Upper lobe of left lung (tissue), 6 donors: ENCODE measurements at places on chromosomes 3 and 15. TPM values are rescaled to one million over a fixed set of nuclear protein-coding genes. Genes with fewer than 3 reads are reported as not detected.

DNA sequence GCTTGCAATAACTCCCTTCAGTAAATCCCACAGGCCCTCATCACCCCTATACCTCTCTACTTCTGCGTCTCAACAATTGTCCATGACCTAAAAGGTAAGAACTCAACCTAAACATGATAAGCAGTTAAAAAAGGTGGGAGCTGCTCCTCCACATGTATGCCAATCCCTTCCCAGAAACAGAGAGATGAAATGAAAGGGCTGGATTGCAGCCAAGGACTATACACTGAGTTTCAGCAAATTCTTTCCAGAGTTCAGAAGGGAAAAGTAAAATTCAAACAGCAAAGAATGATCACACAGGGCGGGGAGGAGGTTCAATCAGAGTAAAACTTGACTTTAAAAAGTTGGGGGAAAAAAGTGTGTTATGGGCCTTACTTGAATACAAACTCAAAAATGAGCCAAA is 27.5 kb downstream of the PLOD2 start:
- no peaks in the 10 kb centered on the region for H3K27me3 ChIP-seq
- no peak overlapping the region for H3K27ac ChIP-seq
- H3K4me1 ChIP-seq: no peaks in the 10 kb centered on the region
- DNase-seq: no peak

GRCh38 chr15:73424506-73424905 is 18.5 kb upstream of the REC114 start:
- no peak overlapping the region for H3K27ac ChIP-seq
- H3K27me3 ChIP-seq: no peaks in the 10 kb centered on the region
- H3K4me3 ChIP-seq: no peak overlapping the region
- DNase-seq: no peak
- H3K36me3 ChIP-seq: no peaks in the 10 kb centered on the region
- no peaks in the 10 kb centered on the region for H3K4me1 ChIP-seq

Gene GOLGA6L7
- not detected for total RNA-seq

Gene SLC24A1
- total RNA-seq: 8.9 TPM

Gene FGD5
- total RNA-seq: 26.8 TPM

DNA sequence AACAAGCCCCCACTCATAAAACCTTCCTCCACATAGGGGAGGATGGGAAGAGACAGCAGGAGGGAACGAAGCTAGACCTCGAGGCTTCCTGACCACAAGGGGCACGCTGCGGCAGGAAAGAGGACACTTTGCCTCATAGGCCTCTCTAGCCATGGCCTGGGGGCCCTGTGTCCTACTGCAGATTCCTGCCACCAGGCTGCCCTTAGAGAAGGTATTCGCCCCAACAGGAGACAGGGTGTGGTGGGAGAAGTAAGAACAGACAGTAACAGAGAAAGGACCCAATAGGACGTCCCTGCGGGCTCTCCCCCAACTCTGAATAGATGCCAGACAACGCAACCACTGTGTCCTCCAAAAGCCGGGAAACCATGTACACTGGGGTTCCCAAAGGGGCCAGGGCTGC is 36.8 kb downstream of the ADCY5 start:
- no peaks in the 10 kb centered on the region for H3K27me3 ChIP-seq
- H3K4me1 ChIP-seq: no peaks in the 10 kb centered on the region
- no peaks in the 10 kb centered on the region for H3K36me3 ChIP-seq

- DNase-seq: no peak
- H3K4me3 ChIP-seq: no peak overlapping the region
- no peaks in the 10 kb centered on the region for H3K27me3 ChIP-seq
- no peak overlapping the region for H3K27ac ChIP-seq
Observed at GRCh38 chr15:78715930-78716329, 74.9 kb upstream of the CHRNB4 start.

Gene EPHA3
- total RNA-seq: 3.9 TPM

Gene SPINK8
- not detected for total RNA-seq

- H3K4me3 ChIP-seq: no peak overlapping the region
- H3K27ac ChIP-seq: peak overlapping the region; percentile 93
- no peaks in the 10 kb centered on the region for H3K36me3 ChIP-seq
Observed at GRCh38 chr15:75042730-75043508, 19.5 kb downstream of the PPCDC start.

GRCh38 chr3:17111586-17111985 is 226.8 kb downstream of the PLCL2 start:
- DNase-seq: no peak
- no peaks in the 10 kb centered on the region for H3K27me3 ChIP-seq
- H3K4me3 ChIP-seq: no peak overlapping the region
- H3K27ac ChIP-seq: no peak overlapping the region

Gene SOX2
- total RNA-seq: 5.2 TPM

GRCh38 chr3:192958219-192958872 is 40.7 kb upstream of the MB21D2 start:
- peak overlapping the region; percentile 66 for H3K27ac ChIP-seq
- DNase-seq: no peak
- no peak overlapping the region for H3K4me3 ChIP-seq
- no peaks in the 10 kb centered on the region for H3K36me3 ChIP-seq
- H3K27me3 ChIP-seq: no peaks in the 10 kb centered on the region

DNA sequence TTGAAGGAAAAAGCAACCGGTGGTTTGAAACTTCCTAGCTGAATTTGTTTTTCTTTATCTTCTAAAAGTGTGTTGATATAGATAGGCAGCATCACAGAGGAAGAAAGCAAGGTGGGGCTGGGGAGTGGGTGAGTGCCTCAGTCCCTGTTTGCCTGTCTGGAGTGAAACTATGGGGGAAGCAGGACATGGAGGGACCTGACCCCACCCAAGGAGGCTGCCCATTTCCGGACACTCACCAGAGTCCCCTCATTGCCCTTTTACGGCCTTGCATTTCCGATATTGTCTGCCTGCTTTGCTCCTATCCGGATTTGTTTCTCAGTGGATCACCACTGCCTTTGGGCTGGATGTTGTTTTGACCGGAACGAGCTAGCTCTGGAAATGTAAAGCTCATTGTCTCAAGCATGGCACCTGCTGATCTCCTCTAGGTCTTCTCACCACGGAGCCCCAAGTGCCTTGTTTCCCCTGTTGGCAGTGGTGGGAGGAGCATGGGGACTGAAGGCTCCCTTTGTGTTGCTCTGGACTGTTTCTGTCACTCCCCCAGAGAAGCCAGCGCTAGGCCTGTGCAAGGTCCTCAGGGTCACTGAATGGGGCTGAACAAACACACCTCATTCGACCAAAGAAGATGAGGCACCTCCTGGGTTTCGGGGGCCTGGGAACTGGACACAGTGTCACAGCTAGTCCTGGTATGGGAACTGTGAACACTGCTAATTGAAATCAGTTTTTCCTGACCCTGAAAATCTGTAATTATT is 7.0 kb downstream of the CLDN11 start:
- no peaks in the 10 kb centered on the region for H3K27me3 ChIP-seq
- no peak overlapping the region for H3K4me3 ChIP-seq
- peak overlapping the region; percentile 67 for H3K27ac ChIP-seq

- DNase-seq: peak; percentile 88
- no peaks in the 10 kb centered on the region for H3K36me3 ChIP-seq
- peaks cover 45% of the 10 kb centered on the region for H3K4me1 ChIP-seq
- peak overlapping the region; percentile 92 for H3K27ac ChIP-seq
- no peak overlapping the region for H3K4me3 ChIP-seq
Observed at GRCh38 chr3:141366285-141367037, 1.8 kb upstream of the ZBTB38 start.

Gene RTP1
- total RNA-seq: not detected

DNA sequence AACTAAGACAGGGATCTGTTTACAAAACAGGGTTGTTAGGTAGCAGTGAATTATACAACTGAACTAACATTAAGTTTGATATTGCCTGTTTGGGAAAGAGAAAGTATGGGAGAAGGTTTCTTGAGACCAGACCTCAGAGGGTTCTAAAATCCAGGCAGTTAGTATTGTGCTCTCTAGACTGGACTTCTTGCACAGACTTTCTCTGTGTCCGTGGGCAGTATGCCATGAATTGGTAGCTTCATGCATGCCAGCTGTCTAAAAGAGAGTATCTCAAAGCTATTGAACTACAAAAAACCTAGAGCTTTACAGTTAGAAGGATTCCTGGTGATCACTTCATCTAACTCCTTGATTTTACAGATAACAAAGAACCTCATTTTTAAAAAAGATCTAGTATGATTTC is 12.5 kb downstream of the SAMD7 start:
- H3K27me3 ChIP-seq: no peaks in the 10 kb centered on the region
- H3K36me3 ChIP-seq: no peaks in the 10 kb centered on the region
- no peak for DNase-seq
- H3K4me1 ChIP-seq: no peaks in the 10 kb centered on the region
- no peak overlapping the region for H3K4me3 ChIP-seq

DNA sequence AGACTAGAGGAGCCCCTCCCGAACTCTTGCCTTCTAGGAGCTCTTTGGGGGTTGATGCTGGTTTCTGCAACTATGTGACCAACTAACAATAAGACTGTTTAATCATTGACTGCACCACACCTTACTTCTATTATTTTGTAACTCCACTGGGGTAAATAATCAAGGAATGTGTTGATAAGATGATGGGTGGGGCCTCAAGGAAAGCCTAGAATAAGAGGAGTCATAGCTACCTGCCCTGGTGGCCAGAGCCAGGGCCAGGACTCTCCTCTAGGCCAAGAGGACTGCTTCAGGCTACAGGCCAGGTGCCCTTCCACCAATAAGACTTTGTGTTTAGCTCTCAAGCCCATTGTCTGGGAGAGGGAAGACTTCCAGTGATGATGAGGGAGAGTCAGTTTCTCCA is 41.2 kb upstream of the PIAS1 start:
- H3K4me1 ChIP-seq: peaks cover 14% of the 10 kb centered on the region
- no peaks in the 10 kb centered on the region for H3K27me3 ChIP-seq
- DNase-seq: no peak
- H3K27ac ChIP-seq: no peak overlapping the region
- no peak overlapping the region for H3K4me3 ChIP-seq

Gene THBS1
- total RNA-seq: 495 TPM

- H3K4me3 ChIP-seq: no peak overlapping the region
- no peak overlapping the region for H3K27ac ChIP-seq
- no peak for DNase-seq
- H3K36me3 ChIP-seq: peaks cover 5% of the 10 kb centered on the region
- no peaks in the 10 kb centered on the region for H3K27me3 ChIP-seq
Observed at GRCh38 chr3:105700575-105700974, 168.2 kb downstream of the CBLB start.

- no peaks in the 10 kb centered on the region for H3K36me3 ChIP-seq
- no peak overlapping the region for H3K4me3 ChIP-seq
- H3K27me3 ChIP-seq: no peaks in the 10 kb centered on the region
- H3K27ac ChIP-seq: no peak overlapping the region
- H3K4me1 ChIP-seq: no peaks in the 10 kb centered on the region
Observed at GRCh38 chr3:105253225-105253624, 113.5 kb upstream of the ALCAM start.

DNA sequence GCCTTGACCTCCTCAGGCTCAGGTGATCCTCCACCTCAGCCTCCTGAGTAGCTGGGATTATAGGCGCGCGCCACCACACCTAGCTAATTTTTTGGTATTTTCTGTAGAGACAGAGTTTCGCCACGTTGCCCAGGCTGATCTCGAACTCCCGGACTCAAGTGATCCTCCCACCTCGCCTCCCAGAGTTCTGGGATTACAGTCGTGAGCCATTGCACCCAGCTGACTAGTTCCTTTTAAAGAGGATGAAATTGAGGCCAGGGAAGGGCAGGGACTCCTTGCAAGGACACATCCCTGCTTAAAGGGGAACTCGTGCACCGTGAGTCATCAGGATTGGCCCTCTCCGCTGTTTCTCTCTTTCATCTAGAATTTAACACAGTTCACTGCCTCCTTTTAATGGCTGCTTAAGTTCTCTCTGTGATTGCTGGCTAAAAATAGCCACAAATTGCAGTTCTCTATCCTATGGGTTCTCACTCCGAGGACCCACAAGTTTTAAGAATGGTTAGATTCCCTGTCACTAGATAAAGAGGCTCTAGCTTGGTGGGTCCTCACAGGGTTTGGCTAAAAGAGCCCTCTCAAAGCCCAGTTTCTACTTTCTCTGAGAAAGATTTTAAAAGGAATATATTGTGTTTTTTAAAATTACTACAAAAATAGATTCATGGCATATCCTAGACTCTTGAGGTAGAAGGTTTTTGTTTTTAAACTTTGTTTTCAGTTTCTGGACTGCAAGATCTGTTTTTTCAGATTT is 1.4 kb downstream of the CRTAP start:
- H3K27me3 ChIP-seq: no peaks in the 10 kb centered on the region
- peaks cover 31% of the 10 kb centered on the region for H3K4me1 ChIP-seq
- peak overlapping the region; percentile 93 for H3K27ac ChIP-seq
- peak overlapping the region; percentile 84 for H3K4me3 ChIP-seq
- H3K36me3 ChIP-seq: no peaks in the 10 kb centered on the region
